ENCODE measurements at places on chromosomes 11 and 22.
A peak's percentile ranks its signal among the peaks of the same experiment; 100 is the strongest.

- DNase-seq = no peak
Observed at GRCh38 chr22:38148245-38148644, 33.4 kb downstream of the PLA2G6 start.

DNA sequence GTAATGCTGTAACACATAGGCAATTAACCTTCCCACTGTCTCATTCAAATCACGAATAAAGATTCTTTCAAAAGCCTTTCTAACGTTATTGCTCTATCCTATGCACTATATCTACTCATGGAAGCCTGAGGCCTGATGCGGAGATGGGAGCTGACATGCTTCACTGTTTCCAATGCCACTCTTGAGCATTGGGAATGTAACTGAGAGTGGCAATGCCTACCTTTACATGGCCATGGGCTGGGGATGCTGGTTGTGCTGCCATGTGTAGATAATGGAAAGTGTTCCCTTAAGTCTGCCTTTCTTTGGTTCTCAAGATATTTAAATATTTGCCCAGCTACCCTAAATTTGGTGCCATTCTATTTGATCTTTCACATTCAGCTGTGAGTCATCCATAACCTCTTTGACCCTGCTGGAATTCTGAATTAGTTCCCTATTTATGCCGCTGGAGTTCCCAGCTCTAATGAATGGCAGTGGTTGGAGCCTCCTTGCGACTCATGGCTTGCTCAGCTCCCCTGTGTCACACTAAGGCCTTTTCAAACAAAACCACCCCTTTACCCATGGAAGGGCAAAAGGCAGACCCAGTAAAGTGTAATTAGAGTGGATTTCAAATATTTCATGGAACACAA is 21.4 kb upstream of the DKK3 start:
- DNase-seq = no peak

DNA sequence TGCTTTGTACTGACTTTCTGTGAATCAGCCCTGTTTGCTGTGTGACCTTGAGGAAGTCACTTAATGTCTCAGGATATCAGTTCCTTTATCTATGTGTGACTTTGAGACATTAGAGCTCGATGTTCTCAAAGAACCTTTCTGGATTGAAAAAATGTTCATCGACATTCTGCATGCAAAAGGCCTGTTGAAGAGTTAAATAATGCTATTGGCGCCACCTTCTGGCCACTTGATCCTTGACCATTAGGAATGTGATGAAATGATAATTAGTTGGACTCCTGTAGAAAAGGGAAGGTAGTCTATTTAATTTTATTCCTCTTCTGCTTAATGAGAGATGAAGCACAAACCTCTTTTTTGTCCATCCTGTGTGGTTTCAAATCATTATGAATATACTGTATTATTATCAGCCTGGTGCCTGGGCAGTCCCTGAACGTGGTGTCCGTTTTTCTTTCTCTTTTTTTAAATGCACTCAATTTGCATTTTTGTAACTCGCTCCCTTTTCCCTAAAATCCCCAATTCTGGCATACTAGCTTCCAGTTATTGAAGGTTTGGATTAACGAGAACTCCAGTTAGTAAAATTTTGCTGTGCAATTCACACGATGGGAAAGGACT is 20.7 kb downstream of the ELF5 start:
- no peak for DNase-seq

DNA sequence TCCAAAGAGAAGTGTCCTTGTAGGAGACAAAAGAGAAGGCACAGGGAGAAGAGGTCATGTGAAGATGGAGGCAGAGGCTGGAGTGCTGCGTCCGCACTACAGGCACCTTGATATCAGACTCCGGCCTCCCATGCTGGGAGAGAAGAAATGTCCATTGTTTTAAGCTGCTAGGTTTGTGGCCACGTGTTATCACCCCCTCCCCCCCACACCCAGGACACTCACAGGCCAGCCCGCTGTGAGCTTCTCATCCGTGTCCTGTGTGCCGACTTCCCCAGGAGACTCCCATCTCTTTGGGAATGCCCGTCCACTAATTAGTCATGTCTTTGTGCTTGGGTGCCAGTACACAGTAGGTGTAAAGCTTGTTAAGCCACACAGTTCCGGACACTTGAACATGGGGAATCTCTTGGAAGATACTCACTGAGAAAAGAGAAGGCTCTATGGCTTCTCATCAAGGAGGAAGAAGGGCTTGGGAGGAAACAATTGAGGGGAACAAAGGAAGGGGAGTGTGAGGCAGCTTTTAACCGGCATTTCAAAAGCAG is 1234.7 kb downstream of the TBC1D22A start:
- DNase-seq = no peak

- no peak for DNase-seq
Observed at GRCh38 chr11:35144806-35145205, 5.8 kb downstream of the CD44 start.

DNA sequence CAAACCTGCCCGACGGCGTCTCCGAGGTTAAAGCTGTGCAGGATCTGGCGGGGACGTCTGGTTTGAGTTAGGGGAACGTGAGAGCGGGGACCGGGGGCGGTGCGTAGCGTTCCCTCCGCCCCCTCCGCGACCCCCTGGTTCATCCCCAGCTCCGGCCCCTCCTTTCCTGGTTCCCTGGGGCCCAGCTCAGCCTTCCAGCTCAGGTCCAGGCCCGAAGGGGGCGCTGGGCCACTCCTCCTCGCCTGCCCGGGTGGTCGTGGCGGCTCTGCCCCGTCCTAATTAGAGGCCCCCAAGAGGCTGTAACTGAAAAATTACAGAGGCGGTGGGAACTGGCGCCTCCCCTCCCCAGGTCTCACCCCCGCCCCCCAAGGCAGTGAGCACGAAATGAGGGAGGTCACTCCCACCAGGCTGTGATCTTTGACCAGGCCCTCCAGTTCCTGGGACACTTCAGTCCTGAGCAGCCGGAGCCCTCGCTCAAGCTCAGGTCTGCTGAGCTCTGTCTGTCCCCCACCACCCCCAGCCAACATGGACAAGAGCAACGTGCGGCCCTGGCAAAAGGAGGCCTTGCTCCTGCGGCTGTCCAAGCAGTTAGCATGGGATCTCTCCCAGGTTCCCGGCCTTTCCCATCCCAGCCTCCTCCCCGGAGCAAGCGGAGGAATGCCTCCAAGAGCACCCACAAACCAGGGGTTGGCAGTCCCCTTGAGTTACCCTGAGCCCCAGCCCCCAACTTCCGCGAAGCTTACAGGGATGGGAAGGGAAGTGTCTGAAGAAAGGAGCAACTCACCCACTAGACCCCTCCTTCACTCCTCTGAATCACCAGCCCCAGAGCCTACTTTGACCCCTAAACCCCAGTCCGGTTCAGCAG is 3.3 kb downstream of the CD248 start:
- DNase-seq = no peak

- no peak for DNase-seq
Observed at GRCh38 chr11:63835158-63835545, 3.8 kb upstream of the MARK2 start.

DNA sequence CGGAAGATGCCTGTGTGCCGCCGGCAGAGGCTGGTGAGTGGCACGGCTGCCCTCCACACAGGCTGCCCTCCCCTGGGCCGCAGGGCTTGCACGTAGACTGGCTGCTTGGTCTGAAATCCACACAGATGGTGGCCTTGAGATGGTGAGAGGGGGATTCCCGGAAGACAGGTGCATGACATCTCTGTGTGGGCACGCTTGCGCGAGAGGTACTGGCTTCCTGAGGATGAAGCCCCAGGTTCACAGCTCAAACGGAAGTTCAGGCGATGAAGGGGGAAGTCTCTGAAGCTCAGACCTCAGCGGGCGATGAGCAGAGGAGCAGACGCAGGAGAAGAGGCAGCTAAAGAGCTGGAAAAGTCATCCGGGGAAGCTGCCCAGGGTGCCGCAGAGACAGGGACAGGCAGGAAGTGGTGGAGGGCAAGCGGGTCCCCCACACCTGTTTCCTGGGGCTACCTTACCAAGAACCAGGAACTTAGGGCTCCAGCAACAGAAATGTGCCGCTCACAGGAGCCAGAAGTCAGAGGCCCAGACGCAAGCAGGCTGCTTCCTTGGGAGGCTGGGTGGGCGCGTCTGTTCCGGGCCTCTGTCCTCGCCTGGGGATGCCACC is 7.2 kb downstream of the CRELD2 start:
- peak; percentile 66 for DNase-seq

- no peak for DNase-seq
Observed at GRCh38 chr11:99695106-99695505, 674.4 kb downstream of the CNTN5 start.

DNA sequence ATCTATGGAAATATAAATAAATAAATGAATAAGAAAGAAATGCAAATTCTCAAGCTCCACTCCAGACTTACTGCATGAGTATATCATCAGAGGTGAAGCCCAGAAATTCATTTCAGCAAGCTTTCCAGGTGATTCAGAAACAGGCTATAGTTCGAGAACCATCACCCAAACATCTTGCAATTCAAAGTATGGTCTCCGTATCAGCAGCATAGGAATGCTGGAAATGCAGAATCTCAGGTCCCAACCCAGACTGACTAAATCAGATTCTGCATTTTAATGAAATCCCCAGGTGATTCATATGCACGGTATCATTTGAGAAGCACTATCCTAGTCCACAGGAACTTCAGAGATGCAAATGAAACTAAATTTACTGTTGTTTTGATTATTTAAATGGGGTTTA is 95.3 kb downstream of the SERGEF start:
- DNase-seq = no peak

DNA sequence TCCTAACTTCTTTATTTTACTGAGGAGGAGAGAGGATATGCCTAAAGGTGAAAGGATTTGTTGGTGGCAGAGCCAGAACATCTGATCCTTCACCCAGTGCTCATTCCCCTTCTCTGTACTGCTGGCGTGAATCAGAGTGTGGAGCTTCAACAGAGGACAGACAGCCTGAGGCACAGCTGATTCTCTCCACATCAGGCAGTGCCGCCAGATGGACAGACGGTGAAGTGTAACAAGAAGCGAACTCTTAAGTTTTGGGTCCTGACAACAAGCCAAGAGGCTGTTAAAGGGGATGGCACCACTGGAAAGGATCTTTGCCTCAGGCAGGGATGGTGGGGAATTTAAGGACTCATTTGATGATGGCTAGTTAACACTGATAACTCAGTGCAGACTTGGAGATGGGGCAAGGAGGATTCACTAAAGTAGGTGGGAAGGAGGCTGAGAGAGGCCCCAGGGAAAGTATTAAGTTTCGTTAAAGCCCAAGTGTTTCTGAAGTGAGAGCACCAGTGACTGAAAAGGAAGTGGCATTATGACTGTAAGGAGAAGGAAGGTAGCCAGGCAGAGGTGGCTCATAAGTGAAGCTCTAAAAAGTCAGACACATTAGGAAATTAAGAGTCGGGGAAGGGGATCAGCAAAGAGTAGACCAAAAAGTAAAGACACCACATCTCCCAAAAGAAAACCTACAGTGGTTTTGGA is 81.3 kb downstream of the CLPB start:
- DNase-seq = no peak

DNA sequence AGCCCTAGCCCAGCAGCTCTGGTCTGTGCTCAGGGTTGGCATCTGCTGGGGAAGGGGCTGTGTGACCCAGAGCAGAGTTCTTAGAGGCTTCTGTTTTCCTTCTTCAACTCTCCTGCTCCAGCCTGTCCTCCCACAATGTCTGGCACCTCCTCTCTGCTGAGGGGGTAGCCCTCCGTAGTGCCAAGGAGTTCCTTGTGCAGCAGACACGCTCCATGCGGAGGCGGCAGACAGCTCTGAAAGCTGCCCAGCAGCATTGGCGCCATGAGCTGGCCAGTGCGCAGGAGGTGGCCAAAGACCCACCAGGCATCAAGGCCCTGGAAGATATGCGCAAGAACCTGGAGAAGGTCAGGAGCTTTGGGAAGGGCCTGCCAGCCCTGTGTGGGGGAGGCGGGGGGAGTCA is 69.3 kb downstream of the CEP164 start:
- DNase-seq = no peak

DNA sequence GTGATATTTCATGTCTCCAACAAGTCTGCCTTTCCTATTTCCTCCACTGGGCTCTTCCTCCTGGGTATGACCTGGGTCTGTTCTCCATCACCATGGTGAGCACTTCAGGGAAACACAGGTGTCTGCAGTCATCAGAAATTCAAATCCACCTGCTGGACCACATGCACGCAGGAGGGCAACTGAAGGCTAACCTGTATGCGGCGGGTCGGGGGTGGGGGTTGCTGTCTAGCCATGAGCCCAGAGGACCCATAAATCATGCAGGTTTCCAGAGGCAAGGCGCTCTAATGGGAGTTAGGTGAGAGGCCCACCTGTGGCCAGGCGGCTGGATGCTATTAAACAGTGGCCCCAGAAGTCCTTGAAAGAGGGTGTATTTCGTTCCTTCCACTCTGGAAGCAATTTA is 11.1 kb upstream of the PAMR1 start:
- DNase-seq = no peak

DNA sequence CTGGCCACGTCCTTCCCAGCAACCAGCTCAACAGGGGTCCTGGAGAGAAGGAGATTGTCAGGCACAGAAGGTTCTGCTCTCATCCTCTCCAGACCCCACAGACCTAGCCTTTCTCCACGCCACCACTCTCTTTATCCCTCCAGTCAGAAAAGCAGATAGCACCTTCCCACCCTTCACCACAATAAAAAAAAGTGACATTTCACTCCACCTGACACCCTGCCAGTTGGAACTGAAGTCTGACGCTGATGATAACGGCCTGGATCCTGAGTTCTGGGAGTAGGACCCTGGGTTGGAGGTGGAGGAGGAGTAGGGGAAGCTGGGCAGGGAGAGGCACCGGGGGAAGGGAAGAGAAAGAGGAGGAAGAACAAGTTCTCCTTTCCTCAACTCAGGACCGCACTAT is 127.5 kb upstream of the ANO1 start:
- DNase-seq = no peak

GRCh38 chr22:48079505-48080290 is 1317.2 kb downstream of the TBC1D22A start:
- DNase-seq = no peak

DNA sequence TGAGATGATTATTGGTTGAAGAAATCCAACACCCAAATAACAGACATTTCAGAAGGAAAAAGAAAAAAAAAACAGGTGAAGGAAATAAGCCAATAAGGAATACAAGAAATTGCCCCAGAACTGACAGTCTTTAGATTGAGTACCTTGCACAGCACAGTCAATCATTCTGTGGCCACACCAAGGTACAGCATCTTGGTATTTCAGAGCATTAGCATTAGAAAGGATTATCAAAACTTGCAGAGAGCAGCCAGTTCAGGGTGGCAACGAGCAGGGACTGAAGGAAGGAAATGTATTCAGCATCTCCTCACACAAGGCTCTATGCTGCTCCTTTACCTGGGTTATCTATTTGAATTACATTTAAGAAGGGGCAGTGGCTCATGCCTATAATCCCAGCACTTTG is 2.1 kb downstream of the ADA2 start:
- no peak for DNase-seq

DNA sequence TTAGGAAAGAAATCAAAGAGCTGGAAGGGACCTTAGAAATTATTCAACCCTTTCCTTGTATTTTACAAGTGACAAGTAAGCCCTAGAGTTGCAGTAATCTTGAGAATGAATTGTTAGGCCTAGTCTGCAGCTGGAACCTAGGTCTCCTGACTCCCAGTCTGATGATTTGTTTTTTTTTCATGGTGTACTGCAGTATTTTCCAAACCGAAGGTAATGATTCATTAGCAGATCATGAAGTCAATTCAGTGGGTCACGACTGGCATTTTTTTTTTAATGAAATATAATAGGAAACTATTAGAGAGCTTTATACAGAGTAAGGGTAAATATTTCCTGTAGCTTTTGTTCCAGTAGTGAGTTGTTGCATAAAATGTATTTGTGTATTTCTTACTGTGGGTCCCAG is 42.8 kb downstream of the EXT2 start:
- DNase-seq = no peak

- no peak for DNase-seq
Observed at GRCh38 chr11:114326151-114326550, 30.0 kb downstream of the NNMT start.

Data from stimulated activated CD4-positive, alpha-beta T cell treated with anti-CD3 and anti-CD28 coated beads, TNF-alpha, amount 100 ng/mL, for 4 hours (primary cell).